Keratinocyte (primary cell): ENCODE measurements at places on chromosomes 12 and 14.

GRCh38 chr12:28869197-28869596 lies 279.9 kb upstream of the FAR2 start:
- no peak overlapping the region for H3K4me3 ChIP-seq
- peak; percentile 52 for DNase-seq
- H3K36me3 ChIP-seq = no peaks in the 10 kb centered on the region
- H3K4me1 ChIP-seq = peaks cover 30% of the 10 kb centered on the region

GRCh38 chr14:90546767-90547166 lies 149.9 kb downstream of the CALM1 start:
- H3K4me3 ChIP-seq = no peak overlapping the region
- no peaks in the 10 kb centered on the region for H3K4me1 ChIP-seq
- no peaks in the 10 kb centered on the region for H3K27me3 ChIP-seq
- H3K27ac ChIP-seq = no peak overlapping the region

DNA sequence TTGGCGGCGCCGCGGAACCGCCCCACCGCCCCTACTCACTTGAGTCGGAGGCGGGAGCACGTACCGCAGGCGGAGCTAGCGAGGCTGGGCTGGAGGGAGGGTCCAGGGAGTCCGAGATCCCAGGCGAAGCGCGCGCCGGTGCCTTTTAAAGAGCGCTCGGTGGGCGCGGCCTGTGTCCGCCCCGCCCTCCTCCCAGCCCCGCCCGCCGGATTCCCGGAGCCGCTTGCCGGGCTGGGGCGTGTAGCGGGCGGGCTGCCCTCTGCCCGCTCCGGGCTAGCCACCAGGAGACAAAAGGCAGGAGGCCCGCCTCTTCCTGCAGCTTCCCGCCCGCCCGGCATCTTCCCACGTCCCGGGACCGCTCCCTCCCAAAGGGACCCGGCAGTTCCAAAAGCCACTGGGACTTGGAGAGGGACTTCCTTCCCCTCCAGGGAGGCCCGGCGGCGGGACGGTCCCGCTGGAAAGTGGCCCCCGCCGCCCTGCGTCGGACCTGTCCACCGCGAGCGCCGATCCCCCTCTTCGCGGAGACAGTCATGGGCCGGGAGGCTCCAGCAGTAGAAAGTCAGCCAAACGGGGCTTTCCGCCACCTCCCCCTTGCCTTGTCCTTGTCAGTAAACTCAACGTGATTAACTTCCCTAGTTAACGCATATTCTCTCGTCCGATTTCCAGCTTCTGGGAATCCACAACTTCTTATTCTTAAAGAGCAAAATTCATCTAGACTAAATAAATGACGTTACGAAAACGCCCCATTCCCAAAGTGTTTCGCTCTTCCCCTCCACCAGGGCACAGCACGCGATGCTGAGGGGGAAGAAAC lies at the start of gene CSRP2:
Gene CSRP2 (minus strand): TSS at position 121 of the 811 bp plus-strand sequence. CDS start 12,759 bp downstream, outside the sequence.
- no peaks in the 10 kb centered on the region for H3K36me3 ChIP-seq
- no peak for DNase-seq
- H3K27ac ChIP-seq = peak within 1 kb of the TSS; percentile 71

DNA sequence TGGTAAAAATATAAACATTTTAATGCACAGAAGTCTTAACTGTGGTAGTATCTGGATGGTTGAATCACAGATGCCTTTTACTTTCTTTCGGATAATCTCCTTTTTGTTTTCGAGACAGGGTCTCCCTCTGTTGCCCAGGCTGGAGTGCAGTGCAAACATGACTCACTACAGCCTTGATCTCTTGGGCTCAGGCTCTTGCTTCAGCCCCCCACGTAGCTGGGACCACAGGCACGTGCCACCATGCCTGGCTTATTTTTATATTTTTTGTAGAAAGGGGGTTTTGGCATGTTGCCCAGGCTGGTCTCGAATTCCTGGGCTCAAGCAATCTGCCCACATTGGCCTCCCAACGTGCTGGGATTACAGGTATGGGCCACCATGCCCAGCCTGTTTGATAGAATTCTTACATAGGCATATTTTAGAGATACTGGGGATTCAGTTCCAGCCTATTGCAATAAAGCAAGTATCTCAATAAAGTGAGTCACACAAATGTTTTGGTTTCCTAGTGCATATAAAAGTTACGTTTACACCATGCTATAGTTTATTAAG lies 99.2 kb downstream of the SNAPC1 start:
- H3K27ac ChIP-seq = no peak overlapping the region
- H3K36me3 ChIP-seq = no peaks in the 10 kb centered on the region
- no peak overlapping the region for H3K4me3 ChIP-seq
- no peak for DNase-seq

DNA sequence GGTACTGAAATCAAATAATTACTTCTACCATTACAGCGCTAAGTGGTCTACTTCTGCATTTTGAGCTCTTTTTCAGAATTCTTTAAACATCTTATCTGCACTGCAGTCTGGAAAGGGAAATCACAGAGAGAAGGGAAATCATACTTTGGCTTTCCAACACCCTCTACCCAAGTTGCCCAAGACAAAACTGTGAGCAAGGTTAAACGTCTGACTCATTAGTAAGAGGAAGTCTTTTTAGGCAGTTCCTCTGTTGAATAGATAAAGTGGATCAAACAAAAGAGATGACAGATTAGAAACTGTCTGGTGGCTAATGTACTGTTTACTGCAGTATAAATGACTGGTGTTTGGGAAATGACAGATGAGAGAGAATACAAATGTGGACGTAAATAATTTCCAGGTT lies 858.1 kb downstream of the NRXN3 start:
- no peak overlapping the region for H3K4me3 ChIP-seq
- no peaks in the 10 kb centered on the region for H3K36me3 ChIP-seq
- no peaks in the 10 kb centered on the region for H3K4me1 ChIP-seq
- H3K27me3 ChIP-seq = no peaks in the 10 kb centered on the region
- no peak for DNase-seq

GRCh38 chr12:126949558-126949957 lies 1317.4 kb upstream of the TMEM132C start:
- DNase-seq = no peak
- no peaks in the 10 kb centered on the region for H3K27me3 ChIP-seq
- no peak overlapping the region for H3K27ac ChIP-seq
- no peaks in the 10 kb centered on the region for H3K36me3 ChIP-seq

DNA sequence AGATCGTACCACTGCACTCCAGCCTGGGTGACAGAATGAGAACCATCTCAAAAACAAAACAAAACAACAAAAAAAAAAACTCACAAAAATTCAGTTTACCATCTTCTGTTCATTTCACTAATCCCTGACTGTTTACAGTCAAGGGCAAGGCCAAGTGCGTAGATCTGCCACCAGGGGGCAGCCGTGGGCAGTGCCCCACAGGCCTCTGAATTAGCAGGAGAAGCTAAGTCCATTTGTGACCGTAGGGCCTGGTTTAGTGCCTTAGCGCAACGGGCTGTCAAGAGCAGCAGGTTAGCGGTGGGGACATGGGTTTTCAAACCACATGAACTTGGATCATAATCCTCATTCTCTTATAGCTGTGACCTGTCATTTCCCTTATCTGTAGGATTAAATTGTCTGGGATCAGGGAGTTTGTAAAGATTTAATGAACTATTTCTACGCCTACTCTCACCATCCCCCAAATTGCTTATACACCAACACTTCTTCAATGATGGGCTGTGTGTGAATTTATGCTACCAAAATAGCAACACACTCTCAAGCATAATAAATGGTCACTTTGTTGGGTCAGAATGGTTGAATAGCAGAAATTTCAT lies 49.0 kb downstream of the KCTD10 start:
- no peaks in the 10 kb centered on the region for H3K27me3 ChIP-seq
- peaks cover 5% of the 10 kb centered on the region for H3K4me1 ChIP-seq
- no peak overlapping the region for H3K27ac ChIP-seq
- peak; percentile 41 for DNase-seq
- no peaks in the 10 kb centered on the region for H3K36me3 ChIP-seq

GRCh38 chr12:58880639-58881038 lies 39.7 kb downstream of the LRIG3 start:
- no peak overlapping the region for H3K27ac ChIP-seq
- no peaks in the 10 kb centered on the region for H3K27me3 ChIP-seq
- peaks cover 40% of the 10 kb centered on the region for H3K36me3 ChIP-seq
- no peak for DNase-seq
- H3K4me3 ChIP-seq = no peak overlapping the region
- H3K4me1 ChIP-seq = no peaks in the 10 kb centered on the region

- no peaks in the 10 kb centered on the region for H3K4me1 ChIP-seq
- no peak overlapping the region for H3K4me3 ChIP-seq
- H3K27me3 ChIP-seq = no peaks in the 10 kb centered on the region
- no peak for DNase-seq
These were observed 197.8 kb upstream of the PRKD1 start for GRCh38 chr14:30125322-30125979.

DNA sequence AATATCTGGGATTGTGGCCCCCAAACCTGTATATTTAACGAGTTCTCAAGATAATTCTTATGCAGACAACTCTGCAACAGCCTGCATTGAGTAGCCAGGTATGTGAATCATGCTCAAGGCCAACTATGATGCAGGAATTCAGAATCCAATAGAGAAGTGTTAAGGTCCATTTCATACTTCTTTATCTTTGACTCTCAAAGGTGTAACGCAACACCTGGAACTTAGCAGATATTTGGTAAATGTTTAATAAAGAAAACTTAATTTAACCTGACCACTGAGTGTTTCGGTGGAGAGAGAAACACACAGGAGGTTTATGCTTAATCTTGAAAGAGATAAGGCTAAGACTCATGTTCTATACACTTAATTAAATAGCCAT lies 156.5 kb upstream of the PLEKHG7 start:
- peaks cover 8% of the 10 kb centered on the region for H3K4me1 ChIP-seq
- H3K27ac ChIP-seq = no peak overlapping the region
- no peaks in the 10 kb centered on the region for H3K27me3 ChIP-seq
- no peak for DNase-seq

- no peak overlapping the region for H3K4me3 ChIP-seq
- no peak for DNase-seq
- H3K4me1 ChIP-seq = no peaks in the 10 kb centered on the region
- no peak overlapping the region for H3K27ac ChIP-seq
- no peaks in the 10 kb centered on the region for H3K27me3 ChIP-seq
These were observed 111.2 kb downstream of the CHST11 start for GRCh38 chr12:104567832-104568486.

DNA sequence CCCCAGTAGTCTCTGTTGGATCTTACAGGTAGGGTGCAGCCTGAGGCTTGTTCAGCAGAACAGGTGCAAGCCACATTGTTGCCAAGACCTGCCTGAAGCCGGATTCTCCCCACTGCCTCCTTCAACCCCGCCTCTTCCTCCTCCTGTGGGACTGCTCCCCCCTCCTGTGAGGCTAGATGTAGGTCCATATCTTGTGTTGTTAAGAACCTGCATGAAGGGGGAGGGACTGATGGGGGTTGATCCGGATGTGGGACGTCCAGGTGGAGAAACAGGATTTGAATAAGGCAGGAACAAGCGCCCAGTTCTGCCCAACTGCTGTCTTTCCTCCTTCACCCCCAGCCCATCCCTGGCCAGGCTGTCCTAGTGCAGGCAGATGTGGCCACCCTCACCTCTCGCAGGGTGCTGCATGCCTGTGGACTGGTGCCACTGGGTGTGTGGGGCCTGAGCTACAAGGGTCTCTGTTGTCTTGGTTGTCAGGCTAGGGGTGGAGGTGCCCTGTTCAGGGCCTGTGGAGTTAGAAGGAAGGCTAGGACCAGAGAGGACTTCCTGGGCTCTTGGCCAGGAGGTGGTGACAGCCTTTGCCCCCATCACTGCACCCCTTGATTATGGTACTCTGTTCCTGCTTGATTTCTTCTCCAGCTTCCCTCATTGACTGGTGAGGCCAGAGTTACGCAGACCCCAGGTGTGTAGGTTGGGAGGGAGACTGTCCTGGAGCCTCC lies 1.4 kb downstream of the NR4A1 start:
- DNase-seq = no peak
- no peak overlapping the region for H3K4me3 ChIP-seq
- H3K4me1 ChIP-seq = peaks cover 23% of the 10 kb centered on the region
- H3K27me3 ChIP-seq = no peaks in the 10 kb centered on the region
- no peaks in the 10 kb centered on the region for H3K36me3 ChIP-seq
- H3K27ac ChIP-seq = no peak overlapping the region

- H3K4me1 ChIP-seq = peaks cover 16% of the 10 kb centered on the region
- no peak overlapping the region for H3K4me3 ChIP-seq
- H3K27me3 ChIP-seq = no peaks in the 10 kb centered on the region
- H3K36me3 ChIP-seq = no peaks in the 10 kb centered on the region
These were observed 44.6 kb upstream of the FZD10 start for GRCh38 chr12:130117701-130118100.

GRCh38 chr12:7114008-7114407 lies 5.0 kb upstream of the C1RL start:
- no peak overlapping the region for H3K27ac ChIP-seq
- H3K4me1 ChIP-seq = peaks cover 6% of the 10 kb centered on the region
- H3K27me3 ChIP-seq = no peaks in the 10 kb centered on the region
- no peak for DNase-seq
- no peak overlapping the region for H3K4me3 ChIP-seq

DNA sequence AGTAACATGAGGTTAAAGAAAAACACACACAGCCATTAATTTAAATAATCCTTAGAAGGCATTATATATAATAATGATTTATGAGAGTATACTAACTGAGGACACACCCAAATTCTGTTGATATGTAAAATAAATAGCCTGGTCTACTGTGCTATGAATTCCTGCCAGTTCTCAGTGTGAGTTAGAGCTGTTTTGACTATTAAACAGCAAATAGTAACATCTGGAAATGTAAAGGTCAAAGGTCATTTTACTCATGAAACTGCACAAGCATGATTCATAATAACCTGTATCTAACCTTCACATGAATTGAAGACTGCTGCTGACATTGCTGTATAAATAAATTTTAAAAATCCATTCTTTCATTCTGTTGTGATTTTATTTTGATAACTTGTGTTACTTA lies 966.7 kb downstream of the SLC6A15 start:
- H3K4me3 ChIP-seq = no peak overlapping the region
- H3K27me3 ChIP-seq = no peaks in the 10 kb centered on the region
- peak; percentile 9 for DNase-seq
- peaks cover 3% of the 10 kb centered on the region for H3K4me1 ChIP-seq
- no peak overlapping the region for H3K27ac ChIP-seq
- no peaks in the 10 kb centered on the region for H3K36me3 ChIP-seq

DNA sequence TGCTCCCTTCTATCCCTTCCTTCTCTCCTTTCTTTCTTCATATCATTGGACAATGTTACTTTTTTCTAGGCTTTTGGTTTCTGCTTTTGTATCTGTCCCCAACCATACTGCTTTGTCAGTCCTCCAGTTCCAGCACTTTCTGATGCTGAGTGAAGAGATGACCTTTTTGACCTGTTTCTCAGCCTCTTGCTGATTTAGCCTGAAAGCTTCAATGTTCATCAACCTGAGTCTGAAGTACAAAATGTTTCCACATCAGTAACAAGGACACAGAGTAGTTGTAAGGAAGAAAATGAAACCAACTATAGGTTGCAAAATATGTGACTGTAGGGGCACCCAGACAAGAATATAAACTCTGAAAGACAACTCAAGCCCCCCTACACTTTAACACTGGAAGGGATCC lies 25.2 kb upstream of the AKAP6 start:
- peaks cover 22% of the 10 kb centered on the region for H3K4me1 ChIP-seq

- H3K27me3 ChIP-seq = no peaks in the 10 kb centered on the region
- H3K4me3 ChIP-seq = no peak overlapping the region
- peaks cover 6% of the 10 kb centered on the region for H3K4me1 ChIP-seq
- no peak for DNase-seq
- H3K27ac ChIP-seq = no peak overlapping the region
These were observed 8.0 kb upstream of the GNPTAB start for GRCh38 chr12:101838628-101839323.
